ENCODE measurements at places on chromosomes 12 and 14.

DNA sequence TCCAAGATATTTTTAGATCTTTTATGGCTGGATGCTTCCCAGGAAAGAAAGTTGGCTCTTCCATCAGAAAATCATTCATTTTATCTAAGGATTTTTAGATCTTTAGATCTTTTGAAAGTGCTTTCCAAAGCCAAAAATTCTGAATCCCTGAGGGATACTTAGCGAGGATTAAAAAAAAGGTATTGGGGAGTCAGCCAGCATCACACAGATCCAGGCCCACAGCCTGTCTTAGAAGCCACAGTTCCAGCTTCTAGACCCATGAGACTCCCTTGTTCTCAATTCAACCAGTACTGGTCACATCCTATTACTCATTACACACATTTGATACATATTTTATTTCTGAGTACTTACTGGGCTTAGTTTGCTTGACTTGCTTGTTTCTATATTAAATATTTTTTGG, 49.9 kb downstream of the TSPAN8 start:
- DNase-seq: no peak

- DNase-seq: no peak
Measured at GRCh38 chr12:117640511-117640910, 279.1 kb upstream of the NOS1 start.

GRCh38 chr12:31599053-31599452, 8.1 kb upstream of the DENND5B start:
- DNase-seq: no peak

GRCh38 chr12:26704214-26704613, 128.8 kb downstream of the ITPR2 start:
- no peak for DNase-seq

GRCh38 chr14:96051642-96052540, 12.7 kb downstream of the C14orf132 start:
- DNase-seq: no peak

- no peak for DNase-seq
Measured at GRCh38 chr12:50041962-50042361, 15.4 kb upstream of the ASIC1 start.

DNA sequence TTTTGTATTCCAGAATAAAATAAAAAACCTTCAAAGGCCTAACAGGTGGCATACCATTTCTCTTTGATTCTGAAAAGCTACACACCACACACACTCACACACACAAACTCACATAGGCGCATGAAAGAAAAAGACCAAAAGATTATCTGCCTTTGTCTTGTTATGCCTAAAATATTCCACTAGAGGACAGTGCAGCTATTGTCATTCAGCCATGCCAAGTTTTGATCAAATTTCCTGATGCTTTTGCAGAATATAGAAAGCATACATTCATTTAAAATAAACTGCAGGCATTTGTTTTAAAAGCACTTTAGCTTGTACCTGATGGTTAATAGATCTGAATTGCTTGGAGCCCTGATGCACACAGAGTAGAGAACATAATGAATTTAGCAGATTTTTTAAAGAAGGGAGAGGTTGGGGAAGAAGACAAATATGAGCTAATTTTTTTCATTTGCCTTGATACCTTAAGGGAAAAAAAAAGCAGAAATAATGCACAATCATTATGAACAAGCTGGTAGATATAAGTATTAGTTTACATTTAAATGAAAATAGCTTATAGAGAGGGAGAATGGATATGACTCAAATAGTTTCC, 1766.9 kb upstream of the SEL1L start:
- DNase-seq: no peak
